ENCODE measurements at places on chromosomes 12 and 14.

DNA sequence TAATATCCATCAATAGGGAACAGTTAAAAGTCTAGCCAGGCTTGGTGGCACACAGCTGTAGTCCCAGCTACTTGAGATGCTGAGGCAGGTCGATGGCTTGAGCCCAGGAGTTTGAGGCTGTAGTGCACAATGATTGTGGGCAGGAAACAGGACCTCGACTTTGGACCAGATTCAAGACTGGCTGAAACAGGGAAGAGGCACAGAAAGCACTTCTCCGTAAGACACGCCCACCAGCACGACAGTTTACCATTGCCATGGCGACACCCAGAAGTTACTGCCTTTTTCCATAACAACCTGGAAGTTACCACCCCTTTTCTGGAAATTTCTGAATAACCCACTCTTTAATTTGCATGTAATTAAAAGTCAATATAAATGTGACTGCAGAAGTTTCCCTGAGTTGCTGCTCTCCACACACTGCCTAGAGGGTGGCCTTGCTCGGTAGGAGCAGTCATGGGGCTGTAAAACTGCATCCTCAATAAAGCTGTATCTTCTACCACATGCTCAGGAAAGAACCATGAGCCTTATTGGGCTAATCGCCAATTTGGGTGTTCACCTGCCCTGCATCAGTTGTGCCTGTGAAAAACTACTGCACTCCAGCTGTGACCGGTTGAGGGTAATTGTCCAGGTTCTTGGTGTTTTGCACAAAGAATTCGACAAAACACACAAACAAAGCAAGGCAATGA is 4.6 kb upstream of the LRRC23 start:
- DNase-seq: no peak

GRCh38 chr14:100524233-100524932 is 62.8 kb downstream of the BEGAIN start:
- no peak for DNase-seq

GRCh38 chr14:55537782-55538181 is 42.2 kb upstream of the KTN1 start:
- no peak for DNase-seq

GRCh38 chr12:131346555-131347344 is 364.1 kb upstream of the SFSWAP start:
- no peak for DNase-seq

DNA sequence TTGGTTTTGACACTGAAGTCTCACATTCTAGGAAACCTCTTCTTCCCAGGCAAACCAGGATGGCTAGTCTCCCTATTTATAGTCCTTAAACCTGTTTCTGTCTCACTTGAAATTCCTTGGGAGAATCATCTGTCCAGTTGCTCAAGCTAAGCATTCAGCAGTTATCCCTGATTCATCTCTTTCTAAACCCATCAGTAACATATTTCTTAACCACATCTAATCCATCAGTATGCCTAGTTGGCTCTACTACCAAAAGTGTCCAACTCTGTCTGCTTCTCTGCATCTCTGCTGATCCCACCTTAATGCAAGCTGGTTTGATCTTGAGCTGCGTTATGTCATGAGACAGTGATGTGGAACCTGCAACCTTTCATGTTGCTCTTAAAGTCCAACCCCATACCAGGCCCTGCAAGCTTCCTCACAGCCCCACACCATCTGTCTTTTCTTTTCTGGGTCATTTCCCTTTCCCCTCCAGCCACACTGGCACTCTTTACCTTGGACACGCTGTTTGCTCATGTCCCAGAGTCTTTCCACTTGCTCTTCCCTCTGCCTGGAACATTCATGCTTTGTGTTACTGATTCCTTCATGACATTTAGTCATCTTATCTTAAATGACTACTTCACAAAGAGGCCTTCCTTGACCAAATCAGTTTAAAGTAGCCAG is 380.8 kb upstream of the RGS6 start:
- DNase-seq: no peak

DNA sequence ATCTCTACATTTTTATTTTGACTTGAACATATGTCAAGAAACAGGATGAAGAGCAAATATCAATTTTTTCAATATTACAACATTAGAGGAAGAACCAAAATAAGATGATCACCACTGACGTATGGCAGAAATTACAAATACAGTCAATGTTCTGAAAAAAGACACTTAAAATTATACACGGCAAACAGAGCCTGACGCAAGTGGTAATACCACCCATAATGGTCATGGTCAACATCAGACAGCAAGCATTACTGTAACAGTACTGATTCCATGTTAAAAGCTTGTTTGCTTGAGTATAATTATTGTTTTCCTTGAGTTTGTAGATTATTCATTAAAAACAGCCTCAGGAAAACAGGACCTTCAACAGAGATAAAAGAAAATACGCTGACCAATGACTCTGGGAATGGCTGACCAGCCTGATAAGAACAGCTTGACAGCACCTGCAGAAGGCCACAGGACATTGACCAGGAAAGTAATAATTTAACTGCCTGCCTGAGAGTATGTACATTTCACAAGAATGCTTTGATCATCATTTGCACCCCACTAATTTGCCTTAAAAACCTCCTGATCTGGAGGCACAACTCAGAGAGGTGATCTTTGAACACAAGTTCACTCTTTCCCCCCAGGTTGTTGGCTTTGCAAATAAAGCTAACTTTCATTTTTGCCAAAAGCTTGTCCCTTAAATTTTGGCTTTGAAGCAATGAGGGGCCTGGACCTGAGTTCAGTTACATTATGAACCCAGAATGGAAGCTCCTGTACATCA is 187.3 kb downstream of the IPO8 start:
- DNase-seq: no peak

GRCh38 chr14:34199585-34199984 is 248.7 kb upstream of the EGLN3 start:
- no peak for DNase-seq

- DNase-seq: no peak
Measured at GRCh38 chr14:71964716-71965115, 32.5 kb downstream of the RGS6 start.

GRCh38 chr14:99615497-99616157 is 11.6 kb upstream of the CCDC85C start:
- DNase-seq: no peak

DNA sequence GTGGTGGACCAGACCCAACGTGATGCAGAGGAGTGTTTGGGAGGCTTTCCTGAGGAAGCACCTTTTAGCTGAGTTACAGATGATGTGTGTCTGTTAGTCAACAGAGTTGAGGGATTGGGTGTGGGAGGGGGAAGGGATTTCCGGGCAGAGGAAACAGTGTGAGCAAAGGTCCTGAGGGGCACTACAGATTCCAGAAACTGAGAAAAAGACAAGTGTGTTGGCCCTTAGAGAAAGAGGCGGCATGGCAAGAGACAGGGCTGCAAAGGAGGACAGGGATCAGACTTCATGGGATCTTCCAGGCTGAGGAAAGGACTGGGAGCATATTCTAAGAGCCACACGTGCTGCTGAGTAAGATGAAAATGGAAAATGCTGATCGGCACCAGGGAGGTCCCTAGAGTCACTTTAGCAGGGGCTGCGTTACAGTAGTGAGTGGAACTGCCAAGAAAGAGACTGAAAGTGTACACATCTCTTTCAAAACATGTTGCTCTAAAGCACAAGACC is 9.4 kb upstream of the RPS6KL1 start:
- DNase-seq: no peak

DNA sequence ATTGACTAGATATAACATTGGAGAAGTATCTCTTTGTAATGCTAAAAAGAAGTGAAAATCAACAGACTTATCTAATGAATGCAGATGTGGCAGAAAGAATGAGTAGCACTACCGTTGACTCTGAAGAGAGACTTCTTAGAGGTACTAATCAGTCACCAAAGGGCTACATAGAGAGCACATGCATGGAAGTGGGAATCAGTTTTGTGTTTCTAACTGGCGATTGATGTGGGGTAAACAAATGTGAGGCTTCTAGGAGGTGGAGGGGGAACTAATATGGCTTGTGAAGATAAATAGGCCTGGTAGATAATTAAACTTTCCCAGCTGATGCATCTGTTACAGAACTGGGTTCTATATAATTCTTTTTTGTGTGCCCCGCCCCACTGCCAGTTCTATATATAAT is 10.5 kb downstream of the COCH start:
- DNase-seq: no peak

DNA sequence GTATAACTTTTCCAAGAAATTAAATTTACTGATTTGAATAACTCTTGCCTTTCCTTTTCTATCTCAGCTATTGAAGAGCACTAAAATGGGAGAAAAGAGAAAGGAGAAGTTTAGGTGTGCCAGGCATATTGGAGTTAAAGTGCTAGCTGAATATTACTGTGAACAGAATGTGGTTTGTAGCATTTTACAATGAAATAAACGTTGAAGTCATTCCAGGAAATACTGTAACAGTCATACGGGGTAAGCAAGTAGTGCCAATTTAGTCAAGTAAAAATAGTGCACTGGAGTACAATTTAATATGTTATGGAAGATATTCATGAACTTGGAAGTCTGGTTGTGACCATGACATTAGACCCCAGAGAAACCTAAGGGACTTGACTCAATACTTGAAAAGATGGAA is 62.1 kb downstream of the E2F7 start:
- DNase-seq: no peak

GRCh38 chr14:102764220-102764671 is 13.0 kb upstream of the TRAF3 start:
- no peak for DNase-seq

DNA sequence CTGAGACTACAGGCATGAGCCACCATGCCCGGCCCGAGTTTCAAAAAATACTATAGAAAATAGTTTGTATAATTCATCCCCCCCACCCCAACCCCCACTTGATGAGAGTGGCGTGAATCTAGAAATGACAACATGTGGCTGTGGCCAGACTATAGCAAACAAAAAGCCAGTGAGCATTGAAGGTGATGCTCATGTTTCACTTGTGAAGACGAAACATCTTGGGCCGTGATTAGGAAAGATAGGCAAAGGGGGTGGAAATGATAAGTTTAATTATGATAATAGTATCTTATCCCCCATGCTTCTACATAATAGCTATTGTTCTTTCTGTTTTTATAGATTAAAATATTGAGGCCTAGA is 8.5 kb downstream of the BORCS5 start:
- no peak for DNase-seq

DNA sequence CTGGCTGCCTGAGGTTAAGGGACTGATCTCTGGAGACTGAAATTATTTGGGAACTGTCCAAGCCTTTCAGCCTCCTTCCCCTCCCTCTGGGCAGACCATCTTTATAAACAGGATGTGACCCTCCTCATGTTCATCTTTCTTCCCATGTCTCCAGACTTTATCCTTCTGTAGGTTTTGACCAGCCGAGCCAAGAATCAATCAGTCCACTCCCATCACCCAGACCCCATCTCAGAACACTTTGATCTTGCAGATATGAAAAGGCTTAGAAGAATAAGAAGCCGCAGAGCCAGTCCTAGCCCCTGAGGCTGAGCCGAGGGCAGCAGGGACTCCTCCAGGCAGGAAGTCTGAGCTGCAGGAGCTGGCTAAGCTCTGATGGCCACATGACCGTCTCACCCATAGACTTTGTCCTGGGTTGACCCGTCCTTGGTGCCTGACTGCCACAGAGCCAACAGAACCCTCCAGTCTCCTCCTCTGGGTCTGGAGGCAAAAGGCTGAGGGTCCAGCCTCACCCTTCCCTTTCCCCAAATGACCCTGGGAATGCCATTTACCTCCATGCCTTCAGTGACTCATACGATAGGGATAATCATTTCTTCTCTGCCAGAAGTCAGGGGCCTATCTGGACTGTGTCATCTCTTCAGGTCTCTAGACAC is 1.6 kb downstream of the KRT71 start:
- DNase-seq: no peak

GRCh38 chr14:52153939-52154338 is 85.1 kb upstream of the NID2 start:
- peak; percentile 29 for DNase-seq

- no peak for DNase-seq
Measured at GRCh38 chr12:116128779-116129178, 148.7 kb downstream of the MED13L start.

- no peak for DNase-seq
Measured at GRCh38 chr14:103302966-103303365, 31.1 kb upstream of the EIF5 start.

DNA sequence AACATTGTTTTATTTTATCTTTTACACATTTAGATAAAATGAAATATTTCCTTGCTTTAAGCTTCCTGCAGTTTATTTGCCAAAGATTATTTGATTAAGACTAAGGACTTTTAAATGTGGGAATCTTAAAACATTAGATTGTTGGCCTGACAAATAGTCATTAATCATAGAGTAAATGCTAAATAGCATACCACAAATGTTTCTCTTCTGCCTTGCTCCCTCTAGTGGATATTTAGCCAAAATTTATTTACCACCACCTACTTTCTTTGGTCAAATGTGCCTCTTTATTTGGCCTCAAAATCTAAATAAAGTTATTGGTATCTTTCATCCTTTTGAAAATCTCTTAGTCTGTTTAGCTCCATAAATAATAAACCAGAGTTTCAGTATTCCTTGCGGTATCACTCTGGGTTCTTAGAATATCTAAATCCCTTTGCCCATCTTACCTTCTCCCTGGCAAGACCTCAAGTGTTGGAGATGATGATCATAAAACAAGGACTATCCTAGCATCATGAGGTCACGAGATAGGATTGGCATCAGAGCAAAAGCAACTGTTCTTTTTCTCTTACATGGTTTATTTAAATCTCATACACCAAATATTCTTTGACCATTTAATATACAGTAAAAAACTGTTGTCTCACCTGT is 150.6 kb upstream of the AEBP2 start:
- DNase-seq: peak; percentile 32

Measured in NCI-H1417 treated with DMSO at 0.1 percent for 48 hours (cell line).